Regular cardiac myocyte (primary cell): ENCODE measurements at places on chromosomes 12 and 14. TPM values are rescaled to one million over a fixed set of nuclear protein-coding genes. Genes with fewer than 3 reads are reported as not detected.

The FOXN4 gene
- total RNA-seq, result not detected in 2 replicates

The NTN4 gene
- total RNA-seq, result 153 and 362 TPM in 2 replicates

The COCH gene
- 1.2 and 1.7 TPM in 2 replicates for total RNA-seq

The FOXG1 gene
- under 0.01 TPM in 1 of 2 replicates, not detected in the other for total RNA-seq

The ACOT6 gene
- 0.28 TPM in 1 of 2 replicates, not detected in the other for total RNA-seq

The LRRC10 gene
- total RNA-seq, result not detected in 2 replicates

The ZNF84 gene
- total RNA-seq, result 20.1 and 26.5 TPM in 2 replicates

The CLEC4C gene
- total RNA-seq, result not detected in 2 replicates

The RTN1 gene
- total RNA-seq, result under 0.01 and 0.19 TPM in 2 replicates

The TMCC3 gene
- total RNA-seq, result 0.19 and 1.1 TPM in 2 replicates

The CCDC177 gene
- total RNA-seq, result under 0.01 TPM in 2 replicates

The SLC6A12 gene
- 0.19 TPM in 1 of 2 replicates, not detected in the other for total RNA-seq

The KRT6C gene
- not detected in 2 replicates for total RNA-seq

The FAM186B gene
- total RNA-seq, result 0.19 and 0.28 TPM in 2 replicates

The PLXNC1 gene
- total RNA-seq, result 1.5 and 2.3 TPM in 2 replicates

The SCN8A gene
- 3.5 and 7.6 TPM in 2 replicates for total RNA-seq

The ZBTB1 gene
- 40.8 and 60.9 TPM in 2 replicates for total RNA-seq

The CCDC60 gene
- not detected in 2 replicates for total RNA-seq

The CLEC2A gene
- not detected in 2 replicates for total RNA-seq

The PRH2 gene
- 0.19 TPM in 1 of 2 replicates, not detected in the other for total RNA-seq

The LRRC9 gene
- total RNA-seq, result not detected in 2 replicates

The KCNC2 gene
- not detected in 2 replicates for total RNA-seq

The ABCB9 gene
- 11.0 and 13.8 TPM in 2 replicates for total RNA-seq

The ZNF605 gene
- 7.1 and 13.8 TPM in 2 replicates for total RNA-seq

The TMX1 gene
- total RNA-seq, result 69.6 and 87.2 TPM in 2 replicates

The TRPV4 gene
- total RNA-seq, result 1.2 and 1.7 TPM in 2 replicates

The MAP3K9 gene
- under 0.01 and 0.38 TPM in 2 replicates for total RNA-seq

The CRIP1 gene
- 0.28 and 5.4 TPM in 2 replicates for total RNA-seq

The AQP2 gene
- total RNA-seq, result not detected in 2 replicates

The EFS gene
- 4.2 and 4.6 TPM in 2 replicates for total RNA-seq

The SYCP3 gene
- under 0.01 and 0.85 TPM in 2 replicates for total RNA-seq

The CD4 gene
- 0.28 and 0.58 TPM in 2 replicates for total RNA-seq

The MYF5 gene
- not detected in 2 replicates for total RNA-seq

The PTPN21 gene
- 5.4 and 6.1 TPM in 2 replicates for total RNA-seq

The GPR84 gene
- not detected in 2 replicates for total RNA-seq

The MUCL1 gene
- not detected in 2 replicates for total RNA-seq

The AKAP5 gene
- total RNA-seq, result 0.56 and 0.58 TPM in 2 replicates

The TCL1A gene
- not detected in 2 replicates for total RNA-seq

The RDH12 gene
- under 0.01 TPM in 1 of 2 replicates, not detected in the other for total RNA-seq

The COX8C gene
- total RNA-seq, result not detected in 2 replicates

The SLCO1B1 gene
- total RNA-seq, result not detected in 2 replicates

The HOXC11 gene
- not detected in 2 replicates for total RNA-seq

The TCL1B gene
- not detected in 2 replicates for total RNA-seq

The GPRC5A gene
- total RNA-seq, result 18.6 and 37.8 TPM in 2 replicates

The TAS2R20 gene
- total RNA-seq, result 1.2 and 4.2 TPM in 2 replicates

The RD3L gene
- total RNA-seq, result not detected in 2 replicates
